ENCODE measurements at places on chromosomes 11 and 22.

- no peak for DNase-seq
These were observed 15.5 kb downstream of the OPCML start for GRCh38 chr11:133516845-133517244.

GRCh38 chr11:44005956-44006355 is 41.8 kb upstream of the ACCSL start:
- no peak for DNase-seq

DNA sequence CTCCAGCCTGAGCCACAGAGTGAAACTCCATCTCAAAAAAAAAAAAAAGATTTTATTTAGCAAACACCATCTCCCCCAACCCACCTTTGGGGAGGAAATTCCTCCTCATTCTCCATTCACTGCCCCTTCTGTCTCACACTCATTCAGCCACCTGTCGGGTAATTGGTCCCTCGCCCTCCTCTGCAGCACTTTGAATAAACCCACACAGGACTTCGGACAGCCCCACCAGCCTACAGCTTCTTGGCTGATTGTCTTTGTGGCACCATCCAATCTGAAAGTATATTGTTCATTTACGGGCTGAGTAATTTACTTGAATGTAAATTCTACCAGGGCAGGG is 7.5 kb upstream of the GGA1 start:
- no peak for DNase-seq

GRCh38 chr22:35888181-35888870 is 140.3 kb downstream of the RBFOX2 start:
- DNase-seq: no peak

DNA sequence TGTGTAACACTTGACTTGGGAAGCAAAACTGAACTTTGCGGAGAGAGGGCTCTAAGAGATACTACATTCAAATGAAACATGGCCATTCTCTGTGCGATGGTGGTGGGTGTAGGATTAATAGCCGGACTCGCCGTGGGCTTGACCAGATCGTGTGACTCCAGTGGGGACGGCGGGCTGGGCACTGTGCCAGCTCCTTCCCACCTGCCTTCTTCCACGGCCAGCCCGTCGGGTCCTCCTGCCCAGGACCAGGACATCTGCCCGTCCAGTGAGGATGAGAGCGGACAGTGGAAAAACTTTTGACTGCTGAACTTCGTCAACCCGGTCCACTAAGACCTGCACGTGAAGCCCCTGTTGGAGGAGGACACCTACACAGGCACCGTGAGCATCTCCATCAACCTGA is 137.4 kb downstream of the OR4C45 start:
- no peak for DNase-seq

DNA sequence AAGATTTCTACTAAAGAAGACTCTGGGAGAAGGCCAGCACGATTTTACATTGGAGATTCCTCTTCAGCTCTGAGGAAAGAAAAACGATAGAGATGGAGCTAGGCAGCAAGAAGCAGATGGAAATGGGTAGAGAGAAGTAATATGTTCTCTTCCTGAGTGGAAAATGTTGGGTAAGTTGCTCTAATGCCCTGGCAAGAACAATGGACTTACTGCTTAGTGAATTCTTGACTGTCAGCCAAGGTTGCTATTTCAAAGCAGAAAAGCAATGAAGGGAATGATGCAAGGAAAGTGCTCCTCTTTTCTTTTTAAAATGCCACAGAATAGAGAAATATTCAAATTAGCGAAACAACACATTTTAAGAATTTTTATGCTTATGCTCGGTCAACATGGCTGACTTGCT is 38.4 kb upstream of the CWF19L2 start:
- DNase-seq: no peak

GRCh38 chr11:48034926-48035871 is 54.8 kb downstream of the PTPRJ start:
- no peak for DNase-seq

- no peak for DNase-seq
These were observed 25.6 kb downstream of the SYT7 start for GRCh38 chr11:61555051-61555969.

GRCh38 chr11:116375221-116375620 is 397.6 kb downstream of the BUD13 start:
- no peak for DNase-seq

- DNase-seq: no peak
These were observed at the start of gene CELSR1 for GRCh38 chr22:46537225-46537945. Gene CELSR1 (minus strand): TSS chr22:46537620. CDS start chr22:46537170, 450 bp downstream.

GRCh38 chr11:66291706-66292542 is at the start of gene TMEM151A:
Gene TMEM151A (plus strand): TSS chr11:66291894. CDS start chr11:66292014, 120 bp downstream.
- DNase-seq: no peak

GRCh38 chr22:45564349-45565030 is 61.8 kb downstream of the FBLN1 start:
- DNase-seq: no peak

GRCh38 chr11:123065621-123066020 is 3.7 kb upstream of the HSPA8 start:
- DNase-seq: no peak

- no peak for DNase-seq
These were observed 213.6 kb upstream of the SESN3 start for GRCh38 chr11:95444309-95445241.

DNA sequence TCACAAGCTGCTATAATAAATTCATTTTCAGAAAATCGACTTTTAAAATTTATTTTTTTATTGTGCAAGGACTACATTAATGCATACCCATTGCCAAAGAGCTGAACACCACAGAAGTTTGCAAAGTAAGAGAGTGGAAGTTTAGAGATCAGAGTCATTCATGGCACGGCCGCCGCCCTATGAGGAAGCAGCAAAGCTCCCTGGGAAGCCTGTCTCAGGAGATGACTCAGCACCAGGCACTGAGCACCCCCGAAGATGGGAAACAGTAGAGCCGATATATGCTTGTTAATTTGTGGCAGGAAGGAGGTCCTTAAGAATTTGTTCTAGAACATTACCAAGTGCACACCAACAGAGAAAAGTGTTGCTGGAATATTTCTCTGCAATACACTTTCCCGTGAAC is 693.7 kb downstream of the OPCML start:
- no peak for DNase-seq

DNA sequence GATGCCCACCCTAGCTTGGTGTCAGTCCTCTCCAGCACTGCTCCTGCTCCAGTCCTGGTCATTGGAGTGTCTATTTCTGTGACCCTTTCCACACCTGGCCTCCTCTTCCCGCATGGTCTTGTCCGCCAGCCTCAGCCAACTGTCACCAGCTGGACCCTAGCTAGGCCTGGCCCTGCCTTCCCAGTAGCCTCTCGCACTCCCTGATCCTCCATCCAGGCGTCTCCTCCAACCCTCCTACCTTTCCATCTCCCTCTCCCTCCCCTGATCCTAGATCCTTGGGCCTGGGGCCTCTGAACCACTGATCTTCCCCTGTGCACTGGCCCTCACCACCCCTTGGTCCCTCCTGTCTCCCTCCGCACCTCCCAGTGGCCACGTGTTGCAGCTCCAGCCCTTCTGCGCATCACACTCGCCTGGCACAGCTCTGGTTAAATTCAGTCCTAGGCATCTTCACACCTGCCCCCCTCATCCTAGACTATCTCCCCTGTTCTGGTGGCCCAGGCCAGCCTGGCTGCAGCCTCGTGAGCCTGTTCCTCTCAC is 9.9 kb downstream of the SYNGR1 start:
- DNase-seq: no peak

DNA sequence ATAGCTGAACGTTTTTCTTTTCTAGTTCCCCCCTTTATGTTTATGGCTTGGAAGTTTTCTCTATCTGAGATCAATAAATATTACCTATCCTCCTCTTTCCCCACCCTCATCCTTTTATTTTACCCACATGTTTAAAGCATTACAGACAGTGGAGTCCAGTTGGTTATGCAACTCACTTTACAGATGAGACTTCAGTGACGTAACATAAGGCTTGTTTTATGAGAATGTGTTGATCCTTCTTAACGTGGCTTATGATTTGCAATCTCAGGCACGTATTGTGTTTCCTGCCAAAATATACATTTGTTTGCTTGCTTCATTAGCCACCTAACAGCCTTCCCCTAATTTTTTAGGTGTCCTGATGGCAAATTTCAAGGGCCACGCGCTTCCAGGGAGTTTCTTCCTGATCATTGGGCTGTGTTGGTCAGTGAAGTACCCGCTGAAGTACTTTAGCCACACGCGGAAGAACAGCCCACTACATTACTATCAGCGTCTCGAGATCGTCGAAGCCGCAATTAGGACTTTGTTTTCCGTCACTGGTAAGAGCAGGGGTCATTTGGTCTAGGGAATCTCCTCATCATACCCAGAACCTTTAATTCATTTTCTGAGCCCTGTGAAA is 36.6 kb downstream of the TMEM45B start:
- no peak for DNase-seq

GRCh38 chr11:133790995-133791394 is 54.3 kb downstream of the SPATA19 start:
- no peak for DNase-seq

DNA sequence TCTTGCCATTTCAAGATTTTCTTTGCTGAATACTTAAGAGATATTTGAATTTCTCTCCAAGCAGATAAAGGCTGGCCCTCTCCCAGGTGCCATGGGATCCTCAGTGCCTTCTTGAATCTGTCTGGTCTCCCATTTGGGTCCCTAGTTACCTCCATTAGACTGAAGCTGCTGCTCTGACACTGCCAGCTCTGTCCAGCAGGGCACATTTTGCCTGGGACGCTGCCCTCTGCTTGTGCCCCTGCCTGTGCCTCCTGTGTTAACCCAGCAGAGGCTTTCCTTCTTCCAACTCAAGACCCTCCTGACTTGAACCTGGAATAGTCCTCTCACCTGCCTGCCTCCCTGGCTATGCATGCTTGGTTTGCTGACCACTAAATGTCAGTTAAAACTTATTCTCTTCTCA is 406.3 kb downstream of the BUD13 start:
- DNase-seq: no peak

- DNase-seq: no peak
These were observed 17.5 kb upstream of the CD3E start for GRCh38 chr11:118287006-118287405.

- DNase-seq: no peak
These were observed 213.5 kb upstream of the NAV2 start for GRCh38 chr11:19499026-19499669.
